KBM-7 (cell line): ENCODE measurements at places on chromosomes 5 and 9.

DNA sequence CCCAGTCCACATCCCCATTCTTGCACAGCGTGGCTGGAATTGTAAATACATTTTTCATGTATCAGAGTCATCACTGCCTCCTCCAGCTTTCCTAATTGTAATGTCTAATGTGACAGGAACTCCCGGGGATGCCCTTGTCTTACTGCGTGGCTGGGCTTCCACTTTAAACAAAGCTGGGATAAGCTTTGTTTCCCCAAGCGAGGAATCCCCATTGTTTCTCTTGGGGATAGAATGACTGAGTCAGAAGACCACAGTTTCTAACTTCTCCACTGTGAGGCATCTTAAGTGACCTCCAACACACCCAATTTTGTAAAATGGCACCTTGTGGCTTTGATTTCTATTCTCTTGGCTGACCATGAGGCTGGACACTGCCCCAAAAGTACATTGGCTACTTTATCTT lies 22.4 kb downstream of the ARPC5L start:
- DNase-seq: no peak

- DNase-seq: no peak
These were observed 13.9 kb upstream of the GPX8 start for GRCh38 chr5:55146080-55146479.

GRCh38 chr9:116574027-116574679 lies 113.0 kb upstream of the TRIM32 start:
- no peak for DNase-seq

DNA sequence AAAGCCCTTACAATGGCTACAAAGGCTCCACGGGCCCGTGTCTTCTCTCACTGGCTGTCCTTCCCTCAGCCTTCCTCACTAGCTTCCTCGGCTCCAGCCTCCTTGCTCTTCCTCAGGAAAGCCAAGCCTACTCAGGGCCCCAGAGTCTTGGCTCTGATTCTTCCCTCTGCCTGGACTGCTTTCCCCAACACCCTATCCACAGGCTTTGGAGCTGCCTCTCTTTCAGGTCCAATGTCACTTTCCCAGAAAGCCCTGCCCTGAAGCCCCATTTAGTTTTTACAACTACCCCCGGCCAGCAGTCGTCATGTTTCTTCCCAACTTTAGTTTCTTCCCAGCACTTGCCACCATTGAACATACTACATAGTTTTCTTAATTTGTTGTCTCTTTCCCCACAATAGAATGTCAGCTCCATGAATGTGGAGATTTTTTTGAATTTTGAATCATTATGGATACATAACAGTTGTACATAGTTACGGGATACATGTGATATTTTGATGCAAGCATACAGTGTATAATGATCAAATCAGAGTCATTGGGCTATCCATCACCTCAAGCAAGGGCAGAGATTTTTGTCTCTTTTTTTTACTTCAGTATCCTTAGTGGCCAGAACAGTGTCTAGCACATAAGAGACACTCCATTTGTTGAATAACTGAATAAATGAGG lies 17.5 kb upstream of the TOMM5 start:
- no peak for DNase-seq

- no peak for DNase-seq
These were observed 65.5 kb upstream of the DMRT3 start for GRCh38 chr9:911005-911404.

GRCh38 chr9:101458963-101459631 lies 23.5 kb upstream of the ALDOB start:
- peak; percentile 65 for DNase-seq

- no peak for DNase-seq
These were observed 6.5 kb downstream of the AMACR start for GRCh38 chr5:34001241-34001841.

- DNase-seq: peak; percentile 13
These were observed 1920.3 kb upstream of the WWC1 start for GRCh38 chr5:166370928-166371690.

- no peak for DNase-seq
These were observed 109.3 kb upstream of the SPDL1 start for GRCh38 chr5:169474226-169474625.
